ENCODE measurements at places on chromosomes 11 and 22.
A peak's percentile ranks its signal among the peaks of the same experiment; 100 is the strongest.

GRCh38 chr11:109853156-109853776 is 239.9 kb upstream of the ZC3H12C start:
- DNase-seq, result no peak

- no peak for DNase-seq
Observed at GRCh38 chr11:32400670-32401369, 34.5 kb downstream of the WT1 start.

DNA sequence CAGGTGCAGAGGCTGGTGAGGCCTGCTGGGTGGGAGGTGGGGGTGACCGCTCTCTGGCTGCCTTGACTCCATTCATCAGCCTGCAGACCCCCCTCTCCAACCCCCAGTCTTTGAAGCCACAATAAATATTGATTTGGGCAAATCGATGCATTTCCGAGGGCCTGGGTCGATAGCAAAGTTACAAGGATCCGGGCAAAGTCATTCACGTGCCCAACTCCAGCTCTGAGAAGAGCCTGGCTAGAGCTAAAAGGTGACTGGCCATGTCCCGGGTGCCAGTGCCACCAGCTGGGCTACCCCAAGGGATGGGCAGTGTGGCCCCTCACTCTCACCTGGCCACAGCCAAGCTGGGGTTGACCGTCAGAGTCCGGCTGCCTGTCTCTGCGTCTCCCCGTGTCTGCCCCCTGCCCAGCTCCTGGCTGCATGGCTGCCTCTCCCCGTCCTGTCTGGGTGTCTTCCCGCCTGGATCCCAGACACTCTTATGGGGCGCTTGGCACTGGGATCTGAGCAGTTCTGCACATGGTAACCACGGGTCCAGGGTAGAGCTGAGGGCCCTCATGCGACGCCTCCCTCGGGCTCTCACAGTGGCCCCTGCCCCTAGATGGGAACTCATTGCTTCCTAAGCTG is 46.7 kb upstream of the CCDC188 start:
- DNase-seq, result no peak

GRCh38 chr11:17224727-17225126 is 16.9 kb upstream of the PIK3C2A start:
- no peak for DNase-seq

DNA sequence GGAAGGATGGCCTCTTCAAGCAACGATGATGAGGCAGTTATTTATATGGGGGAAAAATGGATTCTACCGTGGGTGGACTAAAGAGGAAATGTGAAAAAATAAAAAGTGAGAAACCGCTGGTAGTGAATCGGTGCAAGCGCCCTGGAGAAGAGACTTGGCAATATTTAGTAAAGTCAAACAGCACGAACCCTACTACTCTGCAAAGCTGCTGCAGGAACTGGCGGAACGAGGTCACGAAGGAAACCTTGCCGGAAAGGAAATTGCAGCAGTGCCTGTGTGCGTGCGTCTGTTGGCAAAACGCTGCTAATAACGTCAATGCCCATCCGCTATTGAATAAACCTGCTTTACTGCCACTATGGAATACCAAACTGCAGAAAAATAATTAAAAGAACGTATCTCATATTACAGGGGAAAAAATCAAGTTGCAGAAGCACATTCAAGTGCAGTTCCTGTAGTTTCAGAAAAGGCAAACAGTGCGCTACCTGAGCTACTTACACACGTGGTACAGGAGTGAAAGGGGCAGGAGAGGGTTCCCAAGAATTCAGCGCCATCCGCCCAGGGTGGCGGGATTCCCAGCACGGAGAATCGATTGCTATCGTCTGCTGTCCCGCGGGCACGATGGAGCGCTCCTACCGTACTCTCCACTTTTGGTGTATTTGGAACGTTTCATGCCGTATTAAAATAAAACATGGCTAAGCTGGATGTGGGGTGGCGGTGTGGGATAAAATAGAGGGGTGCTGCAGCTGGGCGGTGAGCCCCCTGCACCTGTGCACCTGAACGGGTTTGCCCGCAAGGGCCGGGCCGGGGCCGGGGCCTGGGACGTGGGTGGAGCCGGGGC is 585 bp upstream of the NADSYN1 start:
- DNase-seq, result no peak

- no peak for DNase-seq
Observed at GRCh38 chr22:20964799-20965103, 2.3 kb upstream of the AIFM3 start.

- peak; percentile 42 for DNase-seq
Observed at GRCh38 chr11:69328231-69328630, 34.3 kb downstream of the MYEOV start.

- DNase-seq, result no peak
Observed at GRCh38 chr22:42286205-42286604, 15.8 kb upstream of the TCF20 start.

GRCh38 chr22:19844377-19845053 is 10.2 kb downstream of the GNB1L start:
- no peak for DNase-seq

DNA sequence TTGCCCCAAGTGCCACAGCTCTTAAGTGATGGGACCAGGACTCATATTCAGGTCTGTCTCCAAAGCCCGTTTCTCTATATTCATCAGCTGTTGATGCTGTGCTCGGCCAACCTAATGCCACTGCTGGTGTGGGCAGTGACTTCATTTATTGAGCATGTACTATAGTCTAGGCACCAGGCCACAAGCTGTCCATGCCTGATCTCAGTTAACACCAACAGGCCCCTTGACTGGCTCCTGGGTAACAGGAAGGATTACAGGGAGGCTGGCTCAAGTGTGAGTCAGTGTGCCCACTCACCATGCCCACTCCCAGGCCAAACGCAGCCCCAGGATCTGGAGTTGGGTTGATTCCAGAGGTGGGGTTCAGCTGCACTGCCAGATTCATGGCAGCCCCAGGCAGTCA is 8.6 kb upstream of the CRYBB2 start:
- no peak for DNase-seq

GRCh38 chr22:36017651-36018091 is 11.0 kb downstream of the RBFOX2 start:
- DNase-seq, result no peak

DNA sequence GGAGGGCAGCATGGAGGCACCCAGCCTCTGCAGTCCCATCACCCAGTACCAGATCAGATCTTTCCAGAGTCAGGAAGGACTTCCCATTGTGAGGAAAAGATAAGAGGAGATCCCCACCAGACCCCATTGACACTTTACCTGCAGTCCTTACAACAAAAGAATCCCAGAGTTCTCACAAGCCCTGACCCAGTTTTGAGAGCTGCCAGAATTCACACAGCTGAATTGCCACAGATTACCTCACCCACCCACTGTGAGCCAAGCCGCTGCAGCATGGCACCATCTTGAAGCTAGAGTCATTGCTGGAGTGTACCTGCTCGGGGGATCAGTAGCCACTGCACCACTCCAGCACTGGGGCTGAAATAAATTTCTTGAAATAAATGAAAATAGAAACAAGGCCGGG is 91.8 kb upstream of the UBASH3B start:
- DNase-seq, result no peak

Data from breast epithelium (tissue), 4 donors.